ENCODE measurements at places on chromosomes 12 and 14.

DNA sequence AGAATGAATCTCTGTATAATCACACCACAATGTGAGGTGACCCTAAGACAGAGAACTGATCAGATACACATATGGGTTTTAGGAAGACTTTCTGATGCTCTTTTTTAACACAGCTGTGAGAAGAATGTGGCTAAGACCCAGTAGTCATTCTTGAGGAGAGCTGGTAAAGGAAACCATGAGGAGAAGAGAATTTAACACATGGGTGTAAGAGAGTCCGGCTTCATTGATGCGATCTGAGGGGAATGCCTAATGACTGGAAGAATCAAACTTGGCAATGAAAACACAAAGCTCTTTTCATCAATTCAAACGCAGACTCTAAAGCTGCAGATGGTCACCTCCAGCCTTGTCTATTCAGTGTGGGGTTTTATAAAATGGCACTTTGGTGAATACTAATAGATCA, 79.3 kb downstream of the FOXA1 start:
- no peak for DNase-seq

- DNase-seq: no peak
Observed at GRCh38 chr12:7282844-7283243, 21.0 kb upstream of the ACSM4 start.

GRCh38 chr14:35281341-35281740, 10.8 kb upstream of the PSMA6 start:
- no peak for DNase-seq

DNA sequence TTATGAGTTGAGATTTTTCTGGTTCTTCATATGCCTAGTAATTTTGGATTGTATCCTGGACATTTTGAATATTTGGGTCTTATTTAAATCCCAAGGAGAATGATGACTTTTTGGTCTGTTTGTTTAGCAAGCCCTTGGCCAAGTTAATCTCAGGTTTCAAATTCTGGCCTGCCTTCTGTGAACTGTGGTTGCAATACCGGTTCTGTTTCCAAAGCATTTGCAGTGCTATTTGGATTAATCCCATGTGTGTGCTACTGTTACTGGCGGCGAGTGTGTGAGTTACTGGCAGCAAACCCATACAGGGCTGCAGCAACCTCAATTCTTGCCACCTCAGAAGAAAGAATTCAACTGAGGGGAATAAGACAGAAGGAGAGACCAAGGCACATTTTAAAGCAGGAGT, 51.1 kb downstream of the TMEM260 start:
- no peak for DNase-seq

- no peak for DNase-seq
Observed at GRCh38 chr14:61219673-61220072, 61.5 kb downstream of the TMEM30B start.

DNA sequence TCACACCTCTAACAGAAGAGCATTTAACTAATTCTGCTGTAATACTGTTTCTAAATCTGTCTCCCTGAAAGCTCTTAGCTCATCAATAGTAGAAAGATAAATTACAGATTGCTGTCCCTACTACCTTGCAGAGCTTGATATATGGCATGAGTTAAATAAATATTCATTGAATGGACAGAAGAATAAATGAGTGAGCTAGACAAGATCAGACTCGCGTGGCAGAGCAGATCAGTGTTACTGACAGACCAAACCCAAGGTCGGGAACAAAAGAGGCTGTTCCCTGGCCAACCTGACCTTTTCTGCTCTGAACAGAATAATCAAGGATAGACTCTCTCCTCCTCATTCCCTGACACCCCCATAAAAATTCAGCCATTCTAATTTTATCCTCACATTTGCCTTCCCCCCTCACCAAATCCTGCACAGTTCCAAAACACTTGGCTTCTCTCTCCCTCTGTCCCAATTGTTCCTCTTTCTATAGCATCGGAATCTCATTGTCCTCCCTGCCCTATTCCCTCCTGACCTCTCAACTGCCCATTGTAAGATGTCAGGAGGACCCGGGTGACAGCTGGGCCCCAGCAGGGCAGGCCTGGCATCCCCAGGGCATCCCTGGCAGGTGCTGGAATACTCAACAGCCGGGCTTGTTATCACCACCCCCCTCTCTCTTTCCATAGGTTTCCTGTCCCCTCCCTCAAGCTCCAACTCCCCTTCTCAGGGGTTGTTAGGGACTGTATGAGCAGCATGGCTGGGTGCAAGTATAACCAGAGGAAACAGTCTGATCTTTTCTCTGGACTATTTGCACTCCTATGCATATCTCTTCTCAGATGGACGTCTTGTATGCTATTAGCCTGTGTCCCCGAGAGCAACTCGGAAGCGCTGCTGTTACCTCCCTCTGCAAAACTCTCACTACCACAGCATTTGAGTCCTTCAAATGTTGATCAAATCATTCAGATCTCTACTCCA, 19.9 kb downstream of the NEUROD4 start:
- no peak for DNase-seq

- DNase-seq: no peak
Observed at GRCh38 chr12:60437297-60437696, 841.5 kb downstream of the SLC16A7 start.

DNA sequence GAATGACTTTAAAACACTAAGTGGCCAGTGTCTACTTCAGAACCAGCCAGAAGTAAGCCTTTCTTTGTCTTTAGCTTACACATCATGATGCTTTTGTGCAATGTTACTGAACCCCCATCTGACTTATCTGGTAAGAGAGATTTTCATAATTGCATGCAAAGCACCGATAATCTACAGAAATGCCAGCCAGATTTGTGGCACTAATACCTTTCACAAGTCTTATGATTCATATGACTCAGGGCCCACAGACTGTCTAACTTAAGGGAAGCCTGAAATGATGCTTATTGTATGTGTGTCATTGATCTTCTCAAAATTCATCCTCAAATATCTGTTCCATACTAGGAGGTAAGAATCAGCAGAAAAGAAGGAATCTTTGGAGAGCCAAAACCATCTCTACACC, 18.0 kb downstream of the IGF1 start:
- no peak for DNase-seq

DNA sequence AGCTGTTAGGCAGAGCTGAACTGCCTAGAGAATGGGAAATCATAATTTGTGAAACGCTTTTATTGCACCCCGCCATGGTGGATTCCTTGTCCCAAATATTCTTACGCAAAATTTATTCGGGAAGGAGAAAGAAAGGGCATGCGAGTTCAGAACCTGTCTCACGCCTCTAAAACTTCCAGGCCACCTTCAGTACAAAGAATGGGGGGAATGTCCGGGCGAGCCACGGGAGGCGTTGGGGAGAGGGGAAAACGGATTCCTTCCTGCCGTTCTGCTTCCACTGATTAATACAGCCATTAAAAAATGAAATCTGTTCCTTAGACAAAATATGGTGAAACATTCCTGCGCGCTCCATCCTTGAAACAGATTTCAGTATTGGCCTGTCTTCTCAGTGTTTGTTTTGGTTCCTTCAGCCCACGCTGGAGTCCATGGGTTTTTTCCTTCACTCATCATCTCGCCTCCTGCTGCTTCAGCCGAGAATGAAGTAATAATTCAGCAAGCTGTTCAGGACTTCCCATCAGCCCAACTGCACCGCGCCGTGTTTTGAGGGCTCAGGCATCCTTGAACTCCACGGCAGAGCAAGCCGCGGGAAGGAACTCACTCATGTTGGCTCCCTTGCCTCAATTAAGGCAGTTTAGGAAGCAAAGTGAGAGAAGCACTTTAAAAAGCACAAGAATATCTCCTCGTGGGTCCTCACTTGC, 47.7 kb upstream of the CDKN3 start:
- peak; percentile 20 for DNase-seq

- DNase-seq: peak; percentile 59
Observed at GRCh38 chr12:96445691-96446583, 43.4 kb upstream of the CFAP54 start.

- no peak for DNase-seq
Observed at GRCh38 chr12:51362747-51363342, 16.4 kb upstream of the CELA1 start.

DNA sequence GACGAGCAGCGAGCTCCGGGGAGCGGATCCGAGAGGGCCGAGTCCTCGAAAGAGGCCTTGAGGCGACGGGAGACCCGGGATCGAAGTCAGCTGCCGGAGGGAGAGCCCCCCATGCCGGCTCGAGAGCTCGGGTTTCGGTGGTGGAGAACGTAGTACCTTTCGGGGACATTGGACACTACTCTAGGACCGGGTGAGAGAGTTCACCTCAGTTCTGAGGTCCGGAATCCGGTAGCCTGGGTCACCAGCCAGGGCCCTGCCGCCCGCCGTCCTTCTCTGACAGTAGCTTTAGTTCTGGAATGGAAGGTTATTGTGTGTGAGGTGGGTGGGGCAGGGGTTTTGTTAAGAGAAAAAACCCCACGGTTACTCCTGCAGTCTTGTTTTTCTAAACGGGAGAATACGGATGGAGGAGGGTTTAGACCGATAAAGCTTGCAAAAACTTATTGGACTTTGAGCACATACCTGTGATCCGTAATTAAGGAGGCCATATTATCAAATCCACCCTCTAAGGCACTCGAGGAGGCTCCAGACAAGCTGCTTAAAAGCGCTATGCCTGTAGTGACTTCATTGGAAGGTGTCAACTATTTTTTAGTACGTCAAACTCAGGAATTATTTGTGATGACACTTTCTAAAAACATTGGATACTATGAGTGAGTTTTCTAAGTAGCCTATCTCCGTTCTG, 765 bp downstream of the SCYL2 start:
- DNase-seq: no peak

DNA sequence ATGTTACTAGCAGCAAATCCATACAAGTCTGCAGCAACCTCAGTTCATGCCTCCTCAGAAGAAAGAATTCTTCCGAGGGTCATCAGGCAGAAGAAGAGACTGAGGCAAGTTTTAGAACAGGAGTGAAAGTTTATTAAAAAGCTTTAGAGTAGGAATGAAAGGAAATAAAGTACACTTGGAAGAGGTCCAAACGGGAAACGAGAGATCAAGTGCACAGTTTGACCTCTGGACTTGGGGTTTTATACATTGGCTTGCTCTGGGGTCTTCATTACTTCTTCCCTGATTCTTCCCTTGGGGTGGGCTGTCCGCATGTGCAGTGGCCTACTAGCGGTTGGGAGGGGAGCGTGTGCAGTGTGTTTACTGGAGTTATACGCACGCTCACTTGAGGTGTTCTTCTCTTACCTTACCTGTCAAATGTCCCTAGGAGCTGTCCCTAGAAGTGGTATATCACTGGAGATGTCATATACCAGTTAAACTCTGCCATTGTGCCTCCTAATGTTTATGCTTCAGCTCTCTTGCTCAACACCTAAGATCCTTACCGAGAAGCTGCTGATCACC, 372.8 kb upstream of the KITLG start:
- DNase-seq: no peak

- no peak for DNase-seq
Observed at GRCh38 chr12:107440606-107441005, 245.0 kb upstream of the PWP1 start.

GRCh38 chr14:102239231-102239630, 65.7 kb downstream of the MOK start:
- DNase-seq: no peak

- DNase-seq: no peak
Observed at GRCh38 chr12:93460902-93461301, 6.4 kb upstream of the MRPL42 start.

Data from lung (tissue), 17 donors.